ENCODE measurements at places on chromosomes 16 and 17. TPM values are rescaled to one million over a fixed set of nuclear protein-coding genes. Genes with fewer than 3 reads are reported as not detected.

The ST6GALNAC2 gene
- 0.23 TPM for total RNA-seq

The SRCIN1 gene
- 2.3 TPM for total RNA-seq

The NPIPA8 gene
- 0.37 TPM for total RNA-seq

The TMIGD1 gene
- total RNA-seq = not detected

The ENGASE gene
- 13.8 TPM for total RNA-seq

The MEIOB gene
- total RNA-seq = 1.3 TPM

The STAT5B gene
- total RNA-seq = 28.5 TPM

The UNKL gene
- total RNA-seq = 17.0 TPM

The LITAFD gene
- total RNA-seq = not detected

The RSKR gene
- total RNA-seq = 3.2 TPM

The C1QTNF1 gene
- 46.9 TPM for total RNA-seq

The RAP1GAP2 gene
- 22.5 TPM for total RNA-seq
